ENCODE measurements at places on chromosomes 1 and 21. TPM values are rescaled to one million over a fixed set of nuclear protein-coding genes. Genes with fewer than 3 reads are reported as not detected.

The SH2D1B gene
- 0.04 TPM for total RNA-seq

The ADGRL2 gene
- total RNA-seq: 3.2 TPM

- DNase-seq: no peak
These were observed 126.6 kb downstream of the RUNX1 start for GRCh38 chr21:34922479-34922878.

DNA sequence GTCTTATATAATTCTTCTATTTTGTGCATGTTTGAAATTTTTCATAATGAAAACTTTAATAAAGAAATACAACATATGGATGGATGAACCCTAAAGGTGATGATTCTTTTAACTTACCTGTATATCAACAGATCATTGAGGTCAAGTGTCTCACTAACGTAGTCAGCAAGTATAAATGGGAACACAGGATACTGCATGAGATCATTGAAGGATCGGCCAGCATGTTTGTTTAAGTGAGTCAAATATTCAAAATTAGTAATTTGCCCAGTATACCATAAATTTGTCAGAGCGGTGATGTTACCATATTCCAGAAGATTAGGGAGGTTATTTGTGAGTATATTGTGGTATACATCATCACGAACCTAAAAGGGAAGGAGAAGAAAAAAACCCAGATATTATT lies 71.0 kb upstream of the GNG4 start:
- peak; percentile 75 for DNase-seq

All from PC-3 (cell line).